ENCODE measurements at places on chromosomes 2 and 18.

DNA sequence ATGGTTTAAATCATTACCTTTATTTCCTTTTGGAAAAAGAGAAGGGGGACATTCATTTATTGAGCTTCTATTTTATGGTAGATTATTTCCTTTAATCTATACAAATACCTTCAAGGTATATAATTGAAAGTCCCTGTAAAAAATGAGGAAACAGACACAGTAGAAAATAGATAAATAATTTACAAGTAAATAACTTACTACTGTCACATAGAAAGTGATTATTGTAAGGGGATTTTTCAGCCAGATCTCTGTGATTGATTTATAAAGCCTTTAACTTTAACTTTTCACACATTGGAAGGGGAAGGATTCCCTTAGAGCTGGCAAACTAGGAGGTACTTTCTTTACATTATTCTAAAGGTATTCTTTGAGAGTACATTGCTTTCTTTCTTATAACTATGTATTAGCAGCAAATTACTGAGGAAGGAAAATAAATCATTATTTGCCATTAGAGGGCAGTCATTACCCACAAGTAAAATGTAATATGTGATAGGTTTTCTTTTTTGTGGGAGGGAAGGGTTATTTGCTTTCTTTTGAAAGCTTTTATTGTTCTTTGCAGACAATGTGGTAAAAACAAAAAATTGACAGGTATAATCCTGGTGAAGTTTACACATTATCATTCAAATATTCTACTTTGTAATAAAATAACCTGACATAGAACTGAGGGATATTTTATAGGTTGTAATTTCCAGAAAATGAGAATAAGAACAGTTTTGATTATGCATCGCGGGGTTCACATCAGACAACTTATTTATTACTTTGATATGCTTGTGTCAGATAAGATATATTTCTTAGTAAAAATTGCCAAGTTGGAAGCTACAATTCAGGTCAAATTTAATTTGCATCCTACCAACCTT is 24.8 kb upstream of the RPE start:
- peak; percentile 34 for DNase-seq

- DNase-seq = no peak
These were observed 86.0 kb downstream of the NRP2 start for GRCh38 chr2:205768341-205768740.

- DNase-seq = no peak
These were observed 12.4 kb downstream of the SH2D6 start for GRCh38 chr2:85430752-85431569.

- DNase-seq = no peak
These were observed 130.6 kb downstream of the RAD51AP2 start for GRCh38 chr2:17387591-17387990.

DNA sequence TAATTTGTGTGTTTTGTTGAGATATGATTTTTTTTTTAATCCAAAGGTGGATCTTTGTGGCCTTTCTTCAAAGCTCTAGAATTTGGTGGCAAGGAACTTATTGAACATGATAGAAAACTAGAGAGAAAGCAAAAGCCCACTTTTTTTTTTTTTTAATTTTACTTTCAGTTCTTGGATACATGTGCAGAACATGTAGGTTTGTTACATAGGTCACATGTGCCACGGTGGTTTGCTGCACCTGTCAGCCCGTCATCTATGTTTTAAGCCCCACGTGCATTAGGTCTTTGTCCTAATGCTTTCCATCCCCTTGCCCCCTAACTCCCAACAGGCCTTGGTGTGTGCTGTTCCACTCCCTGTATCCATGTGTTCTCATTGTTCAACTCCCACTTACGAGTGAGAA is 135.9 kb downstream of the RHBDD1 start:
- DNase-seq = no peak

- no peak for DNase-seq
These were observed 136.0 kb upstream of the GLI2 start for GRCh38 chr2:120599656-120600055.

DNA sequence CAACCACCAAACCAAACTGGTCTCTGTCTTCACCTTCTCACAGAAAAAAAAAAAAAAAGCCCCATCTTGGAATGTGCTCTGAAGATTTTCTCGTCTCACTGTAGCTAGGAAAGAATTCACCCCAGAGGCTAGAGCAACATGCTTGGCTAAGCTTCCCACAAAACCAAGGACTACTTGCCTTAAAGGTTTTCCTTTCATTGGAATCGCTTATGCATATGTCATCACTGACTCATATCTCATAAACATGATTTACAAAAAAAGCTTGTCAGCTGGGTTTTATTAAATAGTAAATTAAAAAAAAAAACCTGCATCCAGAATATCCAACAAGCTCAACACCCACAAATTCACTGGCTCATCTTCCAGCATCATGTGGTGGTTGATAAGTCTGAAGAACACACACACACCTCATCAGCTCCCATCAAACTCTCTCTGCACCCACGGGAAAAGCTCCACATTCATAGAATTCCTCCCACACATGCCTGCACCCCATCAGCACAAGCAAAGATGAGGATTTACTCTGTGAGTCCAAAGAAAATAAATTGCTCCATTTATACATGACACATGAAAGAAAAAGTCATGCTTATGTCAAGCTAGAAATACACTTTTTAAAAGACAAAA is 182.0 kb upstream of the TRIB2 start:
- DNase-seq = no peak

- no peak for DNase-seq
These were observed 144.6 kb downstream of the AKAIN1 start for GRCh38 chr18:5052491-5052890.

GRCh38 chr2:143469323-143469722 is 340.1 kb downstream of the ARHGAP15 start:
- DNase-seq = no peak

GRCh38 chr2:60794271-60794863 is 38.3 kb downstream of the PAPOLG start:
- DNase-seq = peak; percentile 24

DNA sequence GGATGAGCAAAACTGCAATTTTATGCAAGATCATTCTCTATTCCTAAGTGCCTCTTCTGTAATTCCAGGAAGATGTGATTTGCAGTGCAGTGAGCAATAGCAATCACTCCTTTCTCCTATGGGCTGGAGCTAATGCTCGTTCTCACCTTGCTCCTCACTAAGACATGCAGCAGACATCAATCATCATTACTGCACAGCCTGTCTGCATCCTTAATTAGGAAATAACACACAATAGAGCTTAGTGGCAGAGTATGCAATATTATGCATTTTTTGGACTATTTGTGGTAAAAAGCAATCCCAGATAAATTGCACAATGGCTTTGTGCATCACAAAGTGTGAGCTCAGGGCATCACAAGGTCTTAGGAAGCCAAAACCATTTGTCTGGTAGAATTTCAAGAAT is 32.6 kb upstream of the RAPH1 start:
- DNase-seq = no peak

DNA sequence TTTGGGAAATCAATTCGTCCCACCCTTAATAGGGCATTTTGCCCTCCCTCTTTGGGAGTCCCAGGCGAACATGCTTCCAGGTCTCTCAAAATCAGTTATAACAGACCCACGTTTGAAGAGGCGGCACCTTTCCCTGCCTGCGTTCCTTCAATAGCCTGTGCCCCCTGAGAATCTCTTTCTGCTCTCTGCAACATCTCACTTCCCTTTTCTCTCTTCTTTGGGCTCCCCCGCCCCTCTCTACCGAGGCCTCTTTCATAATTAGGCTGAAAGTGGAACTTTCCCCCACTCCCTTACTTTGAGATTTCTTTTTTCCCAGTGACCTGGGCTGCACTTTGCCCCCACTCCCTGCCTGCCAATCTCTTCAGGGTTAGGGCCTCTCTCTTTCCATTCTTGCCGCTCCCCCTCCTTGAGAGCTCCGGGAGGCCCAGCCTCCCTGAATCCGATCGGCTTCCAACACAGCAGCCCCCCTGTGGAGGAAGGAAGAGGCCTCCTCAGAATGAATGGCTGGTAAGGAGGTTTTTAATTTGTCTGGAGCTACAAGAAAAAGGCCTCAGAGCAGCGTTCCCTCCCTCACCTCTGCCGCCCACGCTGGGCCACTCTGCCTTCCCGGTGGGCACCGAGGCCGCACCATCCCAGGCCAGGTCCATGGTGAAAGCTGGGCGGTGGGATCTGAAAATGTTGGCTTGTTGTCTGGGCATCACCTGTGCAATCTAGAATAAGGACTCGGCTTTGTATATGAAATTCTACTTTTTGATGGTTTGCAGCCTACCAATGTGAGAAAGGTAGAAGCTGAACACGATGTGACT is 162.6 kb upstream of the SIX3 start:
- no peak for DNase-seq

DNA sequence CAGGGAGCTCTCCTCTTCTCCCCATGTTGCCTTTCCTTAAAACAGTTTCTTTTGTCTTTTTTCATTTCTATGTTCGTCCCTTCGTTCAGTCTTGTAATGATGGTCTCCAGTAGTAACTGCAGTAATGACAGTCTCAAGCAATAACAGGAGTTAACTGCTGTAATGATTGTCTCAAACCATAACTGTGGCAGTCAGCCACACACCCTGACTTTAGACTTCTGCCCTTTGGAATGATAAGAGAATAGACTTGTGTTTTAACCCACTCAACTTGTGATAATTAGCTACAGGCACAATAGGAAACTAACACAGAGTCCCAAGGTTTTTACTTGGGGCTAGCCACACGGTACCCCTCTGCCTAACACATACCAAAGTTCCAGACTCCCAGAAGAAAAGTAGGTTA is 12.1 kb downstream of the TMEM131 start:
- no peak for DNase-seq

DNA sequence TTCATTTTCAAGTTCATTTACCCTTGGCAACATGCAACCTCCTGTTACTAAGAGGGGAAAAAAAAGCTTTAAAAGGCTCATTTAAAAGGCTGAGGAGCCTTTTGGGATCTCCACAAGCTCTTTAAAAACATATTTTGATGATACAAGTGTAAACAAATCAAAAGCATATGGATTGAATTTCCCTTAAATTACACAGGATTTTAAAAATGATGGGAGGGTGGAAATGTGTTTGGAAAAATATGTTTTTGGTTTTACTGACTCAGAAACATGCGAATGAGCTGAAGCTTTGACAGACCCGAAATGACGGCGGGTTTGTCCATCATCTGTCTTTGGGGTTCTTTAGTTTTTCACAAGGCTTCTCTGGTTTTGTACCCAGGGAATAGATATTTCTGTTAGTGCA is 180.6 kb upstream of the CCDC68 start:
- no peak for DNase-seq

- DNase-seq = no peak
These were observed 52.1 kb downstream of the SLC38A11 start for GRCh38 chr2:164903204-164903603.

GRCh38 chr18:3624935-3625741 is 175.2 kb downstream of the TGIF1 start:
- DNase-seq = peak; percentile 47

DNA sequence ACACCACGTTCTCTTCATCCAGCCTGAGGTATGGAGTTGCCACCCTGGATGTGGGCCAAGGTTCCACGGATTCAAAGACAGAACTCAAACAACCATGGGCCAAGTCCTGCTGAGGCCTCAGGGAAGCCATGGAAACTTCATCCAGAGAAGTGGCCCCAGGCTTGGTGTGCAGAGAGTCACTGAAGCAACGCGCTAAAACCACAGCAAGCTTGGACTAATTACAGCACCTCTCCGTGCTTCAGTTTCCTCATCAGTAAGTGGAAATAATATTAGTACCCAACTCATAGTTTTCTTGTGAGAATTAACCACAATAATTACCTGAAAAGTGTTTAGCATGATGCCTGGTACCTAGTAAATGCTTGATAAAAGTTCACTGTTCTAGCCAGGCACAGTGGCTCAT is 19.2 kb upstream of the AP1S3 start:
- DNase-seq = no peak

DNA sequence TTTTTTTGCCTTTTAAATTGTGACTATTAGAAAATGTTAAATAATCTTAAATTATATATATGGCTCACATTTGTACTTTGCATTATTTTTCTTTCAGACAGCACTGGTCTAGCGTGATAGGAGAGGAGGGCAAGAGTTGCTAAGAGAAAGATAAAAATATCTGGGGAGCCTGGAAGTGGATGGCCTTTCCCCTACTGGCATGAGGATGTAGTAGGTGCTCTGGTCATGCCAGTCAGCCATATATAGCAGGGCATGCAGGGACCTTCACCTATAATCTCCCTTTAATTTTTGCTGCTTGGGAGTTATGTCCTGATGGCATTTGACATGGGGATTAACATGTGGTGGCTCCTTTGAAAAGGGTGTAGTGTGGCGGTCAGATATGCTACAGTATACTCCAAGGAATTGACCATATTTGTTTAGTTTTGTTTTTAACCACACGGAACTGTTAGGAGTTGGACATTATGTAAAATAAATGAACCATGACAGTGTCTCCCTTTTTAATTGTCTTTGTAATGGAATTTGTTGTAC is 144.7 kb downstream of the BABAM2 start:
- no peak for DNase-seq

GRCh38 chr2:195632856-195633572 is 24.0 kb upstream of the SLC39A10 start:
- DNase-seq = no peak

GRCh38 chr2:233828546-233829192 is 25.7 kb downstream of the HJURP start:
- DNase-seq = no peak

- no peak for DNase-seq
These were observed 574.1 kb downstream of the SATB2 start for GRCh38 chr2:198883604-198884003.

GRCh38 chr2:190746971-190747761 is 98.3 kb downstream of the NAB1 start:
- no peak for DNase-seq

GRCh38 chr2:108612153-108612513 is 77.9 kb downstream of the LIMS1 start:
- DNase-seq = no peak

DNA sequence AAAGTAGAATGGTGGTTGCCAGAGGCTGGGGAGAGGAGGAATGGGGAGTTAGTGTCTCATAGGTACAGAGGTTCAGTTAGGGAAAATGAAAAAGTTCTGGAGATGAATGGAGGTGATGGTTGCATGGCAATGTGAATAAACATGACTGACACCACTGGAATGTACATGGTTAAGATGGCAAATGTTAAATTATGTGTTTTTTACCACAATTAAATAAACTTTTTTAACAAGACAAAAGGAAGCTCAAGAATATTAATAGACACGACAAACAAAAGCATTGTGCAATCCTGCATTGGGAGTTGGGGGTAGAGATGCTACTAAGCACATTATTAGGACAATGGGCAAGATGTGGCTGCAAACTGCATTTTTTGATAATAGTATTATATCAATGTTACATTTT is 147.7 kb downstream of the TWIST2 start:
- no peak for DNase-seq

DNA sequence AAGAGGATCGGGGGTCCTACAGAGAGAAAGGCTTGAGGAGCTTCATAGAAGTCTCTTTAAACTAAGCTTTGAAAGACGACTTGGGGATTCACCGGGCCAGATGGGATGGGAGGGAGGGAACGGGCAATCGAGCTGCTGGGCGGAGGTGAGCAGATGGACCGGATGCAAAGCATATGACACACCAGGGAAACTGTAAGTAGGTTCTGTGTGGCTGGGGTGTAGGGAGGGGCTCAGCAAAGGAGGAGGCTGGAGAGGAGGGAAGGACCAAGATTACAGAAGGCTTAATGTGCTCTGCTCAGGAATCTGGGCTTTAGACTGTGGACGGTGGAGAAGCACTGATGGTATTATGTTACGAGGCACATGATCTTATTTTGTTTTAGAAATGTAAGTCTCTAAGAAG is 131.5 kb downstream of the MAIP1 start:
- no peak for DNase-seq

All from K562 (cell line).